ENCODE measurements at places on chromosomes 12 and 14.

DNA sequence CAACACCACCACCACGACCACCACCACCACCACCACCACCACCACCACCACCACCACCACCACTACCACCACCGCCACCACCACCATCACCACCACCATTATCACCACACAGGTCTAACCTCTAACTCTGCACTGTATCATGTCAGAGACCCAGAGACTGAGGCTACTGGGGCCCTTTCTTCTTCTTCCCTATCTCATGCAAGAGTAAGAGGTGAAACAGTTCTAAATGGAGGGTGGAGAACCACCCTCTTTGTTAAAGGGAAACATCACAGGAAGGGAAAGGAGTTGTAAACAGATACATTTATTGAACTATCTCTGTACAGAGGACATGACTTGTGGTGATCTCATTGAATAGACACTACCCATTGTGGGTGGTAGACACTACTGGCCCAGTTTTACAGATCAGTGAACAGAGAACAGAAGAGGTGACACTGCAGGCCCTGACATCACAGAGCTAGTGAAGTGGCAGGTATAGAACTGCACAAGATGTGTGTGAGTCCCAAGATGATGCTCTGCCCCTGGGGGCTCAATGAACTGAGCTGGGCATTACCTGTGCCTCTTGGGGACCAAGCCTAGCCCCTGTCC, 91.6 kb downstream of the FOXN3 start:
- no peaks in the 10 kb centered on the region for H3K4me1 ChIP-seq
- no peak overlapping the region for H3K27ac ChIP-seq
- no peaks in the 10 kb centered on the region for H3K27me3 ChIP-seq
- DNase-seq, result no peak
- no peaks in the 10 kb centered on the region for H3K36me3 ChIP-seq

- H3K36me3 ChIP-seq, result no peaks in the 10 kb centered on the region
- H3K4me3 ChIP-seq, result no peak overlapping the region
- H3K4me1 ChIP-seq, result no peaks in the 10 kb centered on the region
- DNase-seq, result no peak
- no peaks in the 10 kb centered on the region for H3K27me3 ChIP-seq
Observed at GRCh38 chr12:118750666-118751065, 230.7 kb upstream of the SRRM4 start.

GRCh38 chr12:122452701-122453285, 30.3 kb upstream of the CLIP1 start:
- no peak for DNase-seq
- peaks cover 5% of the 10 kb centered on the region for H3K4me1 ChIP-seq
- H3K36me3 ChIP-seq, result no peaks in the 10 kb centered on the region

DNA sequence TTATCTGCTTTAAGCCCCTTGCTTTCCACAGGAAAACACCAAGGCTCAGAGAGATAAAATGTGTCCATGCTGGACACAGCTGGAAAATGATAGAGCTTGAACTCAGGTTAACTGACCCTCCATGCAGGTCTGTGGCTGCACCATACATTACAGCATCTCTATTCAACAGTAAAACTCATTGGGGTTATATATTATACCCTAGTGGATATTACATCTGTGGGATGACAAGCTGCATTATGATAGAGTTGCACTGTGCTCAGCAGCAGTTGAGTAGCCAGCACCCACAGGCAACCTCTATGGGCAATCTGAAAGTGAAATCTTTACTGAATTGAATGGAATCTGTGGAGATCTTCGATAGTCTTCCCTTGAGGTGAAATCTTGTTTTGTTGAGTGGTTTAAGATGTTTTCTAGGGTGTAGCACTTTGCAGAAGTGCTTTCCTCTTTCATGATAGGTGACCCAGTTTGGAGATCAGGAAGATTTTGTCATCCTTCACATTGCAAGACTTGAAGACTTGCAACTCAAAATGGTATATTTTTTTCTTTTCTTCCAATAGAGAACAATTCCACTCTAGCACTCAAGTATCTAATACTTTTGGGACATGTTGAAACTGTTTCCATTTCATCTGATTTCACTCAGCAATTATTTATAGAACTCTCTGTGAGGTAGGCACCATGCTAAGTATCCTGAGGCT, 389.2 kb downstream of the RAD51B start:
- H3K36me3 ChIP-seq, result no peaks in the 10 kb centered on the region
- peaks cover 40% of the 10 kb centered on the region for H3K4me1 ChIP-seq
- no peaks in the 10 kb centered on the region for H3K27me3 ChIP-seq

- no peaks in the 10 kb centered on the region for H3K4me1 ChIP-seq
- no peak overlapping the region for H3K27ac ChIP-seq
- H3K36me3 ChIP-seq, result no peaks in the 10 kb centered on the region
- no peaks in the 10 kb centered on the region for H3K27me3 ChIP-seq
- H3K4me3 ChIP-seq, result no peak overlapping the region
Observed at GRCh38 chr12:5335069-5335468, 96.8 kb upstream of the NTF3 start.

- no peaks in the 10 kb centered on the region for H3K36me3 ChIP-seq
- H3K4me3 ChIP-seq, result no peak overlapping the region
- H3K4me1 ChIP-seq, result no peaks in the 10 kb centered on the region
- H3K27ac ChIP-seq, result no peak overlapping the region
Observed at GRCh38 chr14:68622856-68623255, 170.0 kb downstream of the ZFP36L1 start.

DNA sequence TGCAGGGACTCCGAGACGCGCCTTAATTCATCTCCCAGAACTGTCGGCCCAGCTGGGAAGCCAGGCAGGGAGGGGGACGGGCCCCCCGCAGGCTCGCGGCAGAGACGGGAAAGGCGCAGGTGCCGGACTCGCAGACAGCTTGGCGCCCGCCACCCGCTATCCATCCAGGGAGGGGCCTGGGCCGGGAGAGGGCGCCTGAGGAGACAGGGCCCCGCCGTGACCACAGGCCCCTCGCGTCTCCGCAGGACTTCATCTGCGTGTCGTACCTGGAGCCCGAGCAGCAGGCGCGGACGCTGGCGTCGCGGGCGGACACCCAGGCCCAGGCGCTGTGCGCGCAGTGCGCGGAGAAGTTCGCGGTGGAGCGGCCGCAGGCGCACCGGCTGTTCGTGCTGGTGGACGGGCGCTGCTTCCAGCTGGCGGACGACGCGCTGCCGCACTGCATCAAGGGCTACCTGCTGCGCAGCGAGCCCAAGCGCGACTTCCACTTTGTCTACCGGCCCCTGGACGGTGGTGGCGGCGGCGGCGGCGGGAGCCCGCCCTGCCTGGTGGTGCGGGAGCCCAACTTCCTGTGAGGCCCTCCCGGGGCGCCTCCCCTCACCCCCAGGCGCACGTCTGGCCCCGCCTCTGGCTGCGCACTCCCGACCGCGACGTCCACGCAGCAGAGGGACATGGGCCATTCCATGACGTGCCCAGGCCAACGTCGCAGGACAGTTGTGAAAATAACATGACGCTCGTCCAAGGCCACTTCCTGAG, 60.6 kb downstream of the LGMN start:
- peaks cover 9% of the 10 kb centered on the region for H3K4me1 ChIP-seq
- no peak overlapping the region for H3K27ac ChIP-seq
- no peak for DNase-seq
- H3K36me3 ChIP-seq, result peaks cover 79% of the 10 kb centered on the region

DNA sequence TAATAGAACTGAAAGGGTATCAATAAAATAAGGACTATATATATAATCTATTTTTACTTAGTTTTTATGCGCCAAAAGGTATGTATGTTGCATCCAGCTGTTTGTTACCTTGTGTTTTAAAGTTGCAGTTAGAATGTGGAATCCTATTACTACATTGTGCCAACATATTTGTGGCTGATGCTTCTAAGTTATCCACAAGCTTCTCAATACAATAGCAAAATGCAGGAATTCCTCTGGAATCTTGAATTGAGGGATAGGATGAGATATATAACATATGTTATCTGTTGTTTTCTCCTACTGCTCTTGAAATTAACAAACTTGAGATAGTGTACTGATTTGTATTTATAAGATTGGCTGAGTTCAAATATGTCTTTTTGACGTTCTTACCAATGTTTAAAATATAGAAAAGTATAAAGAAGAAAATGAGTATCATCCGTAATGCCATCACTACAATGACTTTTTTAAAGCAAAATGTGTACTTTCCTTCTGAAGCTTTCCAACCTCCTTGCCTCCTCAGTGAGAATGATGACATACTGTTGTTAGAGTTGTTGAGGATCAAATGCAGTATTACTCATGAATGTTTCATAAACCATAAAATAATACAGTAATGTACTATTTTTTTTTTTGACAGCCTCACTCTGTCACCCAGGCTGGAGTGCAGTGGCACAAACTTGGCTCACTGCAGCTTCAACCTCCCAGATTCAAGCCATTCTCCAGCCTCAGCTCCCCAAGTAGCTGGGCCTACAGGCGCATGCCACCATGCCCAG, 6.6 kb downstream of the RAP1B start:
- H3K4me3 ChIP-seq, result no peak overlapping the region
- H3K36me3 ChIP-seq, result peaks cover 7% of the 10 kb centered on the region

- no peak for DNase-seq
- H3K4me1 ChIP-seq, result no peaks in the 10 kb centered on the region
- H3K27ac ChIP-seq, result no peak overlapping the region
- no peak overlapping the region for H3K4me3 ChIP-seq
Observed at GRCh38 chr14:33525626-33526025, 425.2 kb downstream of the EGLN3 start.

GRCh38 chr14:55781046-55781445, 201.0 kb downstream of the KTN1 start:
- H3K36me3 ChIP-seq, result no peaks in the 10 kb centered on the region
- no peak overlapping the region for H3K27ac ChIP-seq
- H3K4me3 ChIP-seq, result no peak overlapping the region
- peaks cover 3% of the 10 kb centered on the region for H3K4me1 ChIP-seq

- peak; percentile 32 for DNase-seq
- H3K4me3 ChIP-seq, result no peak overlapping the region
- H3K27me3 ChIP-seq, result no peaks in the 10 kb centered on the region
- peak overlapping the region; percentile 4 for H3K27ac ChIP-seq
- no peaks in the 10 kb centered on the region for H3K36me3 ChIP-seq
- no peaks in the 10 kb centered on the region for H3K4me1 ChIP-seq
Observed at GRCh38 chr12:58887068-58887467, 33.2 kb downstream of the LRIG3 start.

DNA sequence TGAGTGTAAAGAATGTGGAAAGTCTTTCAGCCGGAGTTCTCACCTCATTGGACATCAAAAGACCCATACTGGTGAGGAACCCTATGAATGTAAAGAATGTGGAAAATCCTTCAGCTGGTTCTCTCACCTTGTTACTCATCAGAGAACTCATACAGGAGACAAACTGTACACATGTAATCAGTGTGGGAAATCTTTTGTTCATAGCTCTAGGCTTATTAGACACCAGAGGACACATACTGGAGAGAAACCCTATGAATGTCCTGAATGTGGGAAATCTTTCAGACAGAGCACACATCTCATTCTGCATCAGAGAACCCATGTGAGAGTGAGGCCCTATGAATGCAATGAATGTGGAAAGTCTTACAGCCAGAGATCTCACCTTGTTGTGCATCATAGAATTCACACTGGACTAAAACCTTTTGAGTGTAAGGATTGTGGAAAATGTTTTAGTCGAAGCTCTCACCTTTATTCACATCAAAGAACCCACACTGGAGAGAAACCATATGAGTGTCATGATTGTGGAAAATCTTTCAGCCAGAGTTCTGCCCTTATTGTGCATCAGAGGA, 25.1 kb upstream of the ZNF268 start:
- no peak overlapping the region for H3K27ac ChIP-seq
- H3K4me3 ChIP-seq, result no peak overlapping the region
- H3K27me3 ChIP-seq, result no peaks in the 10 kb centered on the region
- no peak for DNase-seq
- peaks cover 75% of the 10 kb centered on the region for H3K36me3 ChIP-seq

DNA sequence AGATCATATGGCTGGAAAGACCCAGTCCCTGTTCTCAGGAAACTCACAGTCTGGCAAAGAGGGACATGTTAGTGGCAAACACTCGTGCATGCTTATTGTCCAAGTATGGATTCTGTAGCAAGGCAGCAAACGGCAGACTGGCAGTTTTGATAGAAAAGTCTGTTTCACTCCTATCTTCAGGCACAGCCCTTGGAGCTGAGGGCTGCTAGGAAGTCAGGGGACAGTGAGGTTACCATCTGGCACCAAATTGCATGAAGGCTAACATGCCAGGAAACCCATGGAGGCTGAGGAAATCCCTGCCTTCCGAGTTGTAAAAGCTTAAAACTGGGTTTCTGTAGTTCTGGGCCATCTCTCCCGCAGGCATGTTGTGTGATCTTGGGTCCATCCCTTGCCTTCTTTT, 32.9 kb downstream of the CALM1 start:
- no peak overlapping the region for H3K27ac ChIP-seq
- H3K4me3 ChIP-seq, result no peak overlapping the region
- no peaks in the 10 kb centered on the region for H3K36me3 ChIP-seq
- peaks cover 8% of the 10 kb centered on the region for H3K4me1 ChIP-seq
- peak; percentile 5 for DNase-seq

DNA sequence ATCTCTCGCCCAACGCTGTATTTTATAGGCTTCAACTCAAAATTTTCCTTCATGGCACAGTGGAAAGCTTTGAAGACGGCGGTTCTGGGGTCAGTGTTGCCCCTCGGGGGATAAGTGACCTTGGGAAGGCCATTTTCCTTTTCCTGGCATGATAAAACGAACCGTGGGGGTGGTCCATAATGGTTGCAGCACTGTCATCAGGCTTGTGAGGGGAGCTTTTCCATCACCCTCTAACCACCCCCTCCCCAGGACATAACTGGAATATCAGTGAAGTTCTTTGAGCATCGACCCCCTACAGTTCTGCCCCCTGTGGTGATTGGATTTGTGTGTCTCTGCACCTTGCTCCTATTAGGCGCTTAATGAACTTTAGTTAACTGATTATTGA, 16.0 kb downstream of the FOS start:
- H3K4me3 ChIP-seq, result peak overlapping the region; percentile 59
- DNase-seq, result no peak
- H3K4me1 ChIP-seq, result peaks cover 13% of the 10 kb centered on the region
- H3K27ac ChIP-seq, result peak overlapping the region; percentile 95
- H3K27me3 ChIP-seq, result no peaks in the 10 kb centered on the region

- DNase-seq, result no peak
- H3K27ac ChIP-seq, result no peak overlapping the region
- H3K4me1 ChIP-seq, result peaks cover 5% of the 10 kb centered on the region
- peaks cover 13% of the 10 kb centered on the region for H3K27me3 ChIP-seq
- H3K4me3 ChIP-seq, result no peak overlapping the region
Observed at GRCh38 chr12:113051759-113052158, 4.8 kb upstream of the DTX1 start.

- H3K27me3 ChIP-seq, result no peaks in the 10 kb centered on the region
- H3K4me1 ChIP-seq, result peaks cover 5% of the 10 kb centered on the region
- H3K4me3 ChIP-seq, result no peak overlapping the region
- DNase-seq, result no peak
- no peaks in the 10 kb centered on the region for H3K36me3 ChIP-seq
Observed at GRCh38 chr14:55874785-55875184, 243.4 kb upstream of the PELI2 start.

DNA sequence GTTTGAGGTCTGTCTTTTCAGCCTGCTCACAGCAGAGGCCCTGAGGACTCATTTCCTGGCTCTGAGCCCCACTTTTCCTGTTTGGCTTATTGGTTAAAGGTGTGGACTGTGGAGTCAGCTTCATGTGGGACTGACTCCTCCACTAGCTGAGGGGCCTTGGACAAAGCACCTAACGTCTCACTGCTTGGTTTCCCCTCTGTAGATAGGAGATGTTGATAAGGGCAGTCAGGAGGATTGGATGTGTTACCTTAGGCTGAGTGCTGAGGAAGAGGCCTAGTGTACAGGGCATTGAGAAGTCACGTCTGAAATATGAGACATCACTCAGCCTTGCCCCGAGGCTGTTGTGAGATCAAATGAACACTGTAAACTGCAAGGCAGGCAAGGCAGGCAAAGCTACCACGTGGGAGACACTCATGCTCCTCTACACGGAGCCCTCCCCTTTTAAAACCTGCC, 27.1 kb upstream of the TCL1A start:
- H3K27ac ChIP-seq, result no peak overlapping the region
- no peaks in the 10 kb centered on the region for H3K36me3 ChIP-seq
- no peaks in the 10 kb centered on the region for H3K27me3 ChIP-seq
- DNase-seq, result no peak
